ENCODE measurements at places on chromosomes 7 and 10.
A peak's percentile ranks its signal among the peaks of the same experiment; 100 is the strongest.

DNA sequence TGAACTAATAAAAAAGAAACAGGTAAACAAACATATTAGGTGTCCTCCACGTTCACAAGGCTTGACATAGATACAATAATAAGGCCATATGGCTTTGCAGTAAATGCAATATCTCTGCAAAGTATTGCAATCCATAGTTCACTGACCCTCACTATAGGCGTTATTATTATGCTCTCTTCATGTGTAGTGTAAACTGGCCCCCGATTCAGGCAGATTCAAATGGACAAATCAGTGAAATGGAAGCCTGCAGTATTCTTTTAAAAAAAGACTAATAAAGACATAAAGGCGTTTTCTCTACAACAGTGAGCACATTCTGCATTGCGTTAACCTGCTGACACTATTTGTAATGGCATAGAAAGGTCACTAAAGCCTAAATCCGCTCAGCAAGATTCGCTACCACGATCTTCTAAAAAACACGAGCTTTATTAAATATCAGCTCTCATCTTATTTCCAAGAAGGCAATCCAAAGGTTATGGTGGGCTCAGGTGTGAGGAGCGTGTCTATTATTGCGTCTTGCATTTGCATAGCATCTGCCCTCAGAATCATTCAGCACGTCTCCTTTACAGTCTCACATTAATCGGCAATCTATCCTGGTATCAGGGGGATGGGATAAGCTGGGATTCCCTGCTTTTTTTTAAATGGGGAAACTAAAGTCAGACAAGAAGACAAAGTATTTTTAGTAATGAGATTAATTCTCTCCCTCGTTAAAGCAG, 36.2 kb downstream of the FRMD4A start:
- no peak for DNase-seq

- peak; percentile 83 for DNase-seq
These were observed 2.8 kb upstream of the DEPP1 start for GRCh38 chr10:44981172-44982113.

DNA sequence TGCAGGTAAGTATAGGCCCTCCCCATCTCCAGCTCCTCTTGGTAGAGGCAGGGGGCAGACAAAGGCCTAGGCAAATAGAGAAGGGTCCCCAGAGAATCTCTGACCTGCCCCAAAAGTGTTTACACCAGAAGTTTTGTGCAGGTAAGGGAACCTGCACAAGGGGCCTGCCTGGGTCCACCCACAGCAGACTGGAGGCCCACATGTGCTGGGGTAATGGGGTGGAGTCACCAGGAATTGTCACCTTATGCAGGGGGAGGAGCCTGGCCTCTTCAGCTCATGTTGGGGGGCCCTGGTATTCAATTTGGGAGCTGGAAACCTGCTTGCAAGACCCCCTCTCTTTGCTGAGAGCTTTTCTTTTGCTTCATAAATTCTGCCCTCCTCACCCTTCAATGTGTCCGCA, 302.7 kb downstream of the ZEB1 start:
- DNase-seq = no peak

- DNase-seq = no peak
These were observed 91.2 kb downstream of the ZNF22 start for GRCh38 chr10:45091968-45092367.

GRCh38 chr10:78207776-78208175, 174.1 kb downstream of the RPS24 start:
- no peak for DNase-seq

DNA sequence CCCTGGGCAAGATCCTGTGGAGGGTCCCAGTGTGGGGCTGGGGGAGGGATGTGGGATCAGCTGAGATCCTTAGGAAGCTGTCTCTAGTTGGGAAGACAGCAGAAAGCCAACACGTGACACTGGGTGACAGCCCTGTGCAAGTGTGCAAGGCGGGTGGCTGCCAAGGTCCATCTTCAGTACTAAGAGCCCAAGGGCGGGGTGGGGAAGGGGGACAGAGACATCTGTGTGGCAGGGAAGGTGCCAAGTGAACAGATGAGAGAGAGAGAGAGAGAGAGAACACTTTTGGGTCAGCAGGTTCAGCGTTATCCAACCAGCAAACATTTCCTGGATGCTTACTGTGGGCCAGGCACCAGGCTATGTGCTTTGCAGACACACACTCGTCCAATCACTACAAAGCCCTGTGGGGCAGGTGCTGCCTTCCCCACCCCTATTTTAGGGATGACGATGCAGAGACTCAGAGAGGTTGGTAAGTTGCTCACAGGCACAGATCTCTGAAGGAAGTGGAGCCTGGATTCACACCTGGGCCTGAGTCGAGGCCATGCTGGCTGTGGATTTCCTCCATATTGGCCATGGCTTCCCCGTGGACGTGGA, 135.7 kb downstream of the GRK5 start:
- no peak for DNase-seq

GRCh38 chr7:137386966-137387365, 43.4 kb upstream of the PTN start:
- DNase-seq = no peak
